ENCODE measurements at places on chromosomes 5 and 9.

DNA sequence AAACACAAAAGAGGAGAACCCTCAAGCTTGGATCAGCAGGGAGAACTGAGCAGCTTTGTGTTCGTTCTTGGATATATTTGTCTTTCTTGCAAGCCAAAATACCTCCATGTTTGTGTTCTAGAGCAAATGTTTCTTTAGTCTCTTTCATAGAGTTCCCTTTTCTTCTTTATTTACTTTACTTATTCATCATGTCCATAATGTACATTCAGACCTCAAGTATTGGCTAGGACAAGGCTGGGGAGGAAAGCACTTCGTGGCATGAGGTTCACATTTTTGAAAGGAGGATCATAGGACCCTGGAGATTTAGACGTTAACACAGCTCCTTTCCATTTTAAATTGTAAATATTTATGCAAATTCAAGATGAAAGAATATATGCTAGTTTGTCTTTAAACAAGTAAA, 590.2 kb upstream of the MEF2C start:
- DNase-seq: no peak

DNA sequence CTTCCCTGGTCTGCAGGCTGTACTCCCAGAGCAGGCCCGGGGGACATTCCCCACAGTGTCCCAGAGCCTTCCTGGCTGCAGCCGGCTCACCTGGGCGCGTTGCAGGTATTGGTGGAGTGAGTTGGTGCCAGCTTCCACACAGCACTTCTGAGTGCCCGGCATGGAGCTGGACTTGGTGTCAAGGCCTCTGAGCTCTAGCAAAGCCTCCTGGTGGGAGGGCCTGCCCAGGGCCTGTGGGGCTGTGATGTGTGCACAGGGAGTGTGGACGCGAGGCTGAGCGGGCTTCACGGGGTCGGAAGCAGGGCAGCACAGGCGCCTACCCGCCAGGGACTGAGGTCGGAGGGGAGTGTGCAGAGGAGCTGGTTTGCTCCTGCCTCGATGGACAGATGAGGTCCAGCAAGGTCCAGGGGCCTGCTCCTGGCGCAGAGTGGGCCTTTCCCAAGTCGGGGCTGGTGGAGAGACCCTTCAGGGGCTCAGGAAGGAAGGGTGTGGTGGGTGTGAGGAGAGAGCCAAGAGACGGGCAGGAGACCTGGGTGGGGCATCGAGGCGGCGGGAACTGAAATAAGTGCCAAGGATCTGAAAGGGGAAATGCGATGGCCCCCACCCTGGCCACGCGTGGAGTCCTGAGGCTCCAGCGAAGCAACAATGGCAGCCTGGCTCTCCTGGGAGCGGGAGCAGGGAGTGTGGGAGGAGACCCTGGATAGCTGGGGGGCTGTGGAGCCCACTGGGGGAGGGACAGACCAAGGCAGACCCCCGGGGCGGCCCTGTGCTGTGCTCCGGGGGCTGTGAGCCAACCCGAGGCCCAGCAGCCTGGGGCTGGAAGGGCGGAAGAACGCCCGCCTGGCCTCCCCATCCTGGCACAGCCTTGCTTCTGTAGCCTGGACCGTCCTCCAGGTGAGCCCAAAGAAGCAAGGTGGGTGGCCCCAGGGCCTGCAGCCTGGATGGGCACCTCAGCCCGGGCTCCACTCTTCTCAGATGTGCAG, 78.4 kb downstream of the RXRA start:
- DNase-seq: no peak

DNA sequence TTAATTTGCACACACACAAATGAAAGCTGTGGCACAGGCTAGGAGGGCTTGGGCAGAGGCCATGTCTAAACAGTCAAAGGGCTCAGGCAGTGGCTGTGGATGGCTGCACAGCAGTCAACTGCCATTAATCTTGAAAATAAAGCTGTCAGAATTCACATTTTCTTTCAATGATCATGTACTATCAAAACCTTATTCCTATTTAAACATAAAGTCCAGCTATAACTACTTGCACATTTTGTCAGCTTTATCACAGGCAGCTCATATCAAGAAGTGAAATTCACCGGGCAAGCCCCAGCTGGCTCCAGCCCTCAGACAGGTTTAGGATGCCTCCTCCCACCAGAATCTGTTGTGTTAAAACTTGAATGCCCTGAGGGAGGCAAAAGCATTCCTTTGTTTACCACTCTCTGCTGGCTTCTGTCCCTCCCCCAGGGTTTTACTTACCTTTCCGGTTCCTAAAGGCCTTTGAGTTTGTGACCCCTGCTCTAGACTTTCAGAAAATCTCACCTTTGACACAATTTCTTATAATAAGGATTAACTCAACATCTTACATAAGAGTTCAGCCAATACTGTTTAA, 54.9 kb upstream of the GRAMD2B start:
- DNase-seq: peak; percentile 92

DNA sequence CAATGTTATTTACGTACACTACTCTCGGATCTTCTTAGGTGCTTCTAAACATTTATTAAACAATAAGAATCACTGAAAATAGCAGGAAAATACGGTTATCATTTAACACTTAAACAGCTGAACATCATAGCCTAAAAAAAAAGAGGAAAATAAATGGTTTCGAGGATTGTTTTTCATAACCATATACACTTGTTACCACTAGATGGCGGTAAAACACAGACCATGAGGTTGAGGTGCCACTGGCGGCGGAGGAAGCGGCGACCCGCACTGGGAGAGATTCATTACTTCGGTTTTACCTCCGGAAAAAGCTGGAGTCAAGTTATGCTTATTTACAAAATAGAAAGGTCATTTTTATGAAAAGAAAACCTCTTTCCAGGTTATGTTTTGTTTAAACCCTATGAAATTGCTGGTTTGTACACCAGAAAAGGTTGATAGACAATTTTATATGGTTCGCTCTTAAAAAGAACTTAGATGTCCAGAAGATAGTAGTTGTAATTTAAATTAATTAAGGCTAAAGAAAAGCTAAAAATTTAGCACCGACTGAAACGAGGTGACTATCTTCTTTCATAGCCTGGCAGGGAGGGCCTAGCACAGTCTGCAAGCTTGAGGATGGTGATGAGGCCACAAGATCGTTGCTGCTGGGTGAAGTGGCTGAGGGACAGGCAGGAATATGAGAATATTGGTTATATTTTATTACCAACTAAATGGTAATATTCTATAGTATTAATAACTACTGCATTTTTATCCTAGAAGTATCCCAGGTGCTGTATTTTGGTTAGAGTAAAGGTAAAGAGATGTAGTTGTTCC, 605.7 kb downstream of the RAB3C start:
- DNase-seq: peak; percentile 56

GRCh38 chr5:146781157-146781556, 97.4 kb downstream of the PPP2R2B start:
- DNase-seq: no peak

GRCh38 chr5:104757915-104758314, 1195.3 kb upstream of the NUDT12 start:
- DNase-seq: no peak

DNA sequence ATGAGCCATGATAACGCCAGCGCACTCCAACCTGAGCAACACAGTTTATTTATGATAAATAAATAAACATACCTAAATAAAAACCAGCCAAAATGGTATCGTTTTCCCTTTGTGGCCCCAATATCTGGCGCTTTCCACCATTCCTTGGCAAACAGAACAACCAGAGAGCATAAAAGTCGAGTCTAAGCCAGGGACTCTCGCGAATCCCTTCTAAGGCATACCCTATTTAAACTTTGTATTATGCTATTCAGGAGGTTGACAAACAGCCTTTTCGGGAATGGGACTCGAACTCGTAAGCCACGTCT, 386 bp upstream of the MATR3 start:
- DNase-seq: no peak

DNA sequence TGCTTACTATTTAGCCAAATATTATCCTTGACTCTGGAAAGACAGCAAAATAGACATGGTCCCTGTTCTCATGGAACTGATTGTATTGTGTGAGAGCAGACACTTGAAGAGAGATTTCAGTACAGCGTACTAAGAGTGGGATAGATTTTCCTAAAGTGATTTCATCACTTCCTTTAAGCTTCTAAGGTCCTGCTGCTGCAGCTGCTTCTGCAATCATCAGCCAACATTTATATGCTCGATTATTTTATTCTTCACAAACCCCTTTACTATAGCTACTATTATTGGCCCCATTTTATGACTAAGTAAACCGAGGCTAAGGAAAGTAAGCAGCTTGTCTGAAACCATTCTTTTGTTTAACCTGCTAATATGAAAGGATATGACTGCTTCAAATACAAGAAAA, 137.7 kb downstream of the SPATA31D1 start:
- no peak for DNase-seq
